ENCODE measurements at places on chromosomes 12 and 14. TPM values are rescaled to one million over a fixed set of nuclear protein-coding genes. Genes with fewer than 3 reads are reported as not detected.

The MYF5 gene
- not detected for total RNA-seq

The METAP2 gene
- 110 TPM for total RNA-seq

The MTRFR gene
- 27.8 TPM for total RNA-seq

The TMCC3 gene
- not detected for total RNA-seq

The NRIP2 gene
- not detected for total RNA-seq

The GPR84 gene
- 1.2 TPM for total RNA-seq

The CCDC38 gene
- not detected for total RNA-seq

The TMED8 gene
- 21.7 TPM for total RNA-seq

The SLCO1B1 gene
- not detected for total RNA-seq

The KLHDC1 gene
- total RNA-seq, result 0.57 TPM

- peaks cover 8% of the 10 kb centered on the region for H3K27me3 ChIP-seq
- H3K36me3 ChIP-seq, result no peaks in the 10 kb centered on the region
- no peak overlapping the region for H3K4me3 ChIP-seq
- no peak for DNase-seq
- H3K27ac ChIP-seq, result no peak overlapping the region
Measured at GRCh38 chr14:95190857-95191256, 33.5 kb upstream of the DICER1 start.

GRCh38 chr12:118521036-118521370 lies 144.6 kb downstream of the SUDS3 start:
- no peaks in the 10 kb centered on the region for H3K4me1 ChIP-seq
- H3K27me3 ChIP-seq, result no peaks in the 10 kb centered on the region
- DNase-seq, result no peak
- H3K36me3 ChIP-seq, result no peaks in the 10 kb centered on the region
- no peak overlapping the region for H3K27ac ChIP-seq

DNA sequence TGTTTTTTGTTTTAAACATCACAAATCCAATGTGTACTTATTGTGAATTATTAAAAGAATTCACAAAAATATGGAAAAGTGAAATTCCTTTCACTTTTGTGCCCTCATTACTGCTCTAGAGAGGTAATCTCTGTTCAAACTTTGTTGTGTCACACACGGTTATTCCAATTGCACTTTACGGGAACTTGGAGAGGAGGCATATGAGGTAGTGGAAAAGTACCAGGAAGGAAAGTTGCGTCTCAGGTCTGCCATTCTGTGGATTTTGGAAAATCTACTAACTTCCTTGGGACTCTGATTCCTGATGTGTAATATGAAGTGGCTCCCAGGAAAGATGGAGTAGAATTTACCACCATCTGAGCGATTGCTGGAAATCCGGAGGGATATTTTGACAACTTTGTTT lies 90.9 kb upstream of the DCN start:
- H3K27ac ChIP-seq, result no peak overlapping the region
- DNase-seq, result no peak
- no peaks in the 10 kb centered on the region for H3K4me1 ChIP-seq
- H3K27me3 ChIP-seq, result peaks cover 20% of the 10 kb centered on the region

- H3K27ac ChIP-seq, result no peak overlapping the region
- no peaks in the 10 kb centered on the region for H3K27me3 ChIP-seq
- no peaks in the 10 kb centered on the region for H3K4me1 ChIP-seq
- no peak for DNase-seq
Measured at GRCh38 chr14:56686416-56686815, 106.8 kb downstream of the TMEM260 start.

GRCh38 chr14:50929506-50929905 lies 14.8 kb downstream of the PYGL start:
- H3K36me3 ChIP-seq, result no peaks in the 10 kb centered on the region
- no peak overlapping the region for H3K27ac ChIP-seq
- no peak overlapping the region for H3K4me3 ChIP-seq
- no peaks in the 10 kb centered on the region for H3K4me1 ChIP-seq

GRCh38 chr14:31312934-31313333 lies 105.3 kb upstream of the HECTD1 start:
- H3K27me3 ChIP-seq, result no peaks in the 10 kb centered on the region
- DNase-seq, result no peak
- H3K36me3 ChIP-seq, result peaks cover 5% of the 10 kb centered on the region
- no peak overlapping the region for H3K27ac ChIP-seq
- no peaks in the 10 kb centered on the region for H3K4me1 ChIP-seq
- H3K4me3 ChIP-seq, result no peak overlapping the region

DNA sequence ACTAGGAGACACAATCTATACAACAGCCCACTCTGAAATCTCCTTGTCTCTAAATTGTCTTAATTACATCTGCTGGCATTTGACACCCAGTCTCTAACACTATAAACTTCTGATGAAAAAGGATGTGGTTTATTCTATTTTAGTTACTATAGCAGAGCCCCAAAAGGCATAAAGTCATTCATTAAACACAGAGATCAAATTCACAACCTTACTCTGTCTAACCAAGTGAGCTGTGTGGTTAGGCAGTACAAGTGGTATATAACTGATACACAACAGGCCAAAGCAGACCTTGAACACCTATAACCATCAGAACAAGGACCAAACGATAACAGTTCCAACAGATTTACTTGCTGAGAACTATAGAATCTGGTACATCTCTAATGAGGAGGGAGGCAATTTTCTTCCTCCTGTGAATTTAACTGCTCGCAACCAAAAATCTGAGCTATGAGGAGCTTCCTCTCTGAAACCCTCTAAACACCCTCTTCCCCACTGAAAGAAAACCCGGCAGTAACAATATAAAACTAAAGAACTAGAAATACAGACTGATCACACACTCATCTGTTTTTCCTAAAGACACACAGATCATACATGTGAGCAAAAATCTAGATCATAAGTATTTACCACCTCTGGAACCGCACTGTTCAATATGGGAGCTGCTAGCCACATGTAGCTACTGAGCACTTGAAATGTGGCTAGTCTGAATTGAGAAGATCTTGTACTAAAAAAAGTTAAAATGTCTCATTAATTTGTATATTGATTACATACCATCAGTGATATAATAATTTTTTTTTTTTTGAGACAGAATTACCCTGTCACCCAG lies 17.7 kb downstream of the SPPL3 start:
- H3K36me3 ChIP-seq, result no peaks in the 10 kb centered on the region
- peaks cover 42% of the 10 kb centered on the region for H3K4me1 ChIP-seq
- no peaks in the 10 kb centered on the region for H3K27me3 ChIP-seq
- DNase-seq, result no peak
- H3K27ac ChIP-seq, result peak overlapping the region; percentile 30
- H3K4me3 ChIP-seq, result no peak overlapping the region

DNA sequence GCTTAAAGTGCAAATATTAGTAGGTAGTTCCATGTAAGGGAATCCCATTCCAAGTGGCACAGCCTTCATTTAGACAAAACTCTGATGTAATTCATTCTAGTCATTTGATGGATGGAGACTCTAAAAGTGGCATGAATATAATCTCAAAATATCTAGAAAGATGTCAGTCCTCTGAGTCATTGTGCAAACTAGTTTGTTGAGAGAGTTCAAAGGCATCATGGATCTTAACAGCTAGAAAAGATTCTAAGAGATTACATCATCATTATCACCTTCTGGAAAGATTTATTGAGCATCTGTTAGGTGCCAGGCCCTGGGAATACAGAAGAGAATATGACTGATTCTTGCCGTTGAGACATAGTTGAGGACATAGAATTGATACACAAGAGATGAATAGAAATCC lies 30.7 kb downstream of the CRADD start:
- peaks cover 21% of the 10 kb centered on the region for H3K36me3 ChIP-seq
- DNase-seq, result no peak
- H3K4me1 ChIP-seq, result peaks cover 24% of the 10 kb centered on the region
- no peaks in the 10 kb centered on the region for H3K27me3 ChIP-seq
- H3K27ac ChIP-seq, result no peak overlapping the region
- H3K4me3 ChIP-seq, result no peak overlapping the region

- peaks cover 48% of the 10 kb centered on the region for H3K36me3 ChIP-seq
- peak within 1 kb of the TSS; percentile 92 for H3K4me3 ChIP-seq
- H3K4me1 ChIP-seq, result peaks cover 67% of the 10 kb centered on the region
- peak; percentile 53 for DNase-seq
Measured at GRCh38 chr12:6444704-6445688, at the start of gene CD27. TSS of gene CD27 (plus strand) at chr12:6444955. CDS start at chr12:6445096, 141 bp downstream.

DNA sequence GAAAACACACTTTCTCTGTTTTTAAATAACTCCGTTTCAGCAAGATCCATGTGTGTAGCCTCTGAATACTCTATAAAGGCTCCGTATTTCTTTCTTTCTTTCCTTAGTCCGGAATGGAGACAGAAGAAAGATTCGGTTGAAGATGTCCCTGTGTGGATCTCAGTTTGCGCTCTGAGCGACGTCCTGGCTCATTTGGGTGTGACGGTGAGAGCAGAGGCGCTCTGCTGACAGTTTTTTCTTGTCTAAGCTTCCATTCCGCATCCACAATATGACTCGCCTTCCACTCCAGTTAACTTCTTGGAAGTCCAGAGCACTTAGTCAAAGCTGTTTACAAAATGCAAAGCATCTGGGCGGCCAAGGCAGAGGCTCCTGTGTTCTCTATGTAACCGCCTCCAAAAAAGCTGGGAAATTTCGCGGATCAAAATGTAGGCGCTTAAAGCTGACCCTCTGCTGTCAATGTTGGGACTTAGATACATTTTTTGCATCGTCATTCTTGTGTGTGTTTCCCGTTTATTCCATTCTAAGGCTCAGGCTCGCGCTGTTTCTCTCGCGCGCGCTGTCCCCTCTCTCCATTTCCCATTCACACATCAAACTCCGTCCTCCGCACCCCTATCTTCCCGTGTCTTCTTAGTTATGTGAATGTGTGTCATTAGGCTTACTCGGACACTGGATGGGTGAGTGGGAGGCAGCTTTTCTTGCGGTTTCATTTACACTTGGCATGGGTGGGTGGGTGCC lies 880 bp upstream of the FLRT2 start:
- H3K4me1 ChIP-seq, result peaks cover 9% of the 10 kb centered on the region
- H3K27ac ChIP-seq, result no peak overlapping the region
- H3K36me3 ChIP-seq, result no peaks in the 10 kb centered on the region
- DNase-seq, result no peak
- H3K4me3 ChIP-seq, result no peak overlapping the region
- H3K27me3 ChIP-seq, result peaks cover 69% of the 10 kb centered on the region

DNA sequence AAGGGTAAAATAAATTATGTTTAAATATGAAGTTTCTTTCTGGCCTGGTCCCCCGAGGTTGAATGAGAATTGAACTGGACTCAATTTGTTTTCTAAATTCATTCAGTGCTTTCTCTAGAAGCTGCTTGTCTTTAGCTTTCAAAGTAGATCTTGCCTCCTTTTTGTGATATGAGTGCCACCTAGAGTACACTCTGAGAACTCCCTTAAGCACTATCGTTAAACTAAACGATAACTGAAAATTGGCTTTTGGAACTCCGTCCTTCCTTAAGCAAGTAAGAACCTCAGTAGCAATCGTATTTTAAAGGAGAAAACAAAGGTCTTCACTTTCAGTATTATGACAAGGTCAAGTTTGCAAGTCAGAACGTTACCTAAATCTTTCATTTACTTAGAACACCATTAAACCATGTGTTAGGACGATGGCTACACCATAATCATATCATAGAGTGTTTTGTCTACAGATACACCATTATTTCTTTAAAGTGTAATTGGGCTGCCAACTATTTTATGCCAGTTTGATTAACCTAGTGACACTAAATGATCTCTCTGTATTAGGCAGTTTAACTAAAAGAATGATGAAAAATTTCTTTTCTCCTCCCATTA lies 364.8 kb downstream of the SNAPC1 start:
- DNase-seq, result peak; percentile 5
- H3K4me3 ChIP-seq, result no peak overlapping the region
- peaks cover 29% of the 10 kb centered on the region for H3K27me3 ChIP-seq
- H3K36me3 ChIP-seq, result no peaks in the 10 kb centered on the region
- H3K27ac ChIP-seq, result no peak overlapping the region

- H3K4me3 ChIP-seq, result no peak overlapping the region
- H3K27me3 ChIP-seq, result no peaks in the 10 kb centered on the region
- H3K27ac ChIP-seq, result no peak overlapping the region
- no peaks in the 10 kb centered on the region for H3K4me1 ChIP-seq
- H3K36me3 ChIP-seq, result no peaks in the 10 kb centered on the region
Measured at GRCh38 chr12:114974826-114975639, 291.1 kb upstream of the TBX3 start.

- H3K27me3 ChIP-seq, result no peaks in the 10 kb centered on the region
- H3K36me3 ChIP-seq, result peaks cover 23% of the 10 kb centered on the region
- DNase-seq, result peak; percentile 72
- peak overlapping the region; percentile 99 for H3K27ac ChIP-seq
Measured at GRCh38 chr12:4270831-4271716, 2.5 kb upstream of the CCND2 start.

DNA sequence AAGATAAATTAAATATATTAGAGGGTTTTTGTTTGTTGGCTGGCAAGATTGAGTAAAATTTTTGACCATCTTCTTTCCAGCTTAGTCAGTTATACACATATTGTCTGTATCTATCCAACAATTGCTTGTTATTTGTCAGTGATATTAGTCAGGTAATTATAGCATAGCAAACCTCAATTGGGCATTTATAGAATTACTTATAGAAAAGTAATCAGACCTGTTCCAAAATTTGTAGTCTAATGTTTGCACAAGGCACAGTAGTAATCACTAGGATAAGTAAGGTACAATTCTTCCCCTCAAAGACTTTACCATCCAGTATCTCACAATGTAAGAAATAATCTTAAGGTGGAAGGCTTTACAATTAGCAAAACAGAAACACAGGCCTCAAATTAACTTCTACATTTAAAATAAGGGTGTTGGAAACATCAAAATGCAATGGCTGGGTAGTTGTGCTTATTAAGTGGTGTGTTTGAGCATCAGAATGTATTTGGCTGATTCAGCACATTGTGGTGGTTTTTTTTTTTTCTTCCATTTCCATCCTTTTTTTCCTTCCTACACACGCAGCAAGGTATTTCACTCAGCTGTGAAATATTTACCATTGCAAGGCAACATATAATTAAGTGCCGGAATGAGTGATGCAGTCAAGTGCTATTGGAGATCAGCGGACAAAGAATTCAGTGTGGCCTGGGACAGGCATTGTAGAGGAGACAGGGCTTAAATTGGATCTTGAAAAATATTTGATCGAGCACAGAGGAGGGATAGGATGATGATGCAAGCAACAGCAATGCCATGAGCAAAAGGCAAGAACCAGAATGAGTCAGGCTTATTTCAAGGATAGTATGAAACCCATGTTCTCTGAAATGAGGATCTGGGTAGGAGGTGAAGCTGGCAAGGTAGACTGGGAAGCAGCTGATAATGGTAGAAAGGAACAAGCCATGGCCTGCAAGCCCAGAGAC lies 178.2 kb downstream of the AKAP6 start:
- no peak overlapping the region for H3K27ac ChIP-seq
- H3K4me1 ChIP-seq, result peaks cover 2% of the 10 kb centered on the region
- no peaks in the 10 kb centered on the region for H3K27me3 ChIP-seq
- H3K4me3 ChIP-seq, result no peak overlapping the region

- H3K4me3 ChIP-seq, result no peak overlapping the region
- H3K27me3 ChIP-seq, result no peaks in the 10 kb centered on the region
- H3K4me1 ChIP-seq, result peaks cover 1% of the 10 kb centered on the region
- H3K27ac ChIP-seq, result no peak overlapping the region
Measured at GRCh38 chr12:121614872-121615467, 11.4 kb upstream of the ORAI1 start.

GRCh38 chr12:116990971-116991966 lies 80.5 kb downstream of the FBXW8 start:
- no peak overlapping the region for H3K4me3 ChIP-seq
- peaks cover 6% of the 10 kb centered on the region for H3K36me3 ChIP-seq
- DNase-seq, result no peak
- no peaks in the 10 kb centered on the region for H3K4me1 ChIP-seq

GRCh38 chr12:20592556-20592955 lies 102.6 kb upstream of the SLCO1C1 start:
- no peak overlapping the region for H3K27ac ChIP-seq
- H3K36me3 ChIP-seq, result no peaks in the 10 kb centered on the region
- no peak for DNase-seq
- H3K4me1 ChIP-seq, result no peaks in the 10 kb centered on the region
